ENCODE measurements at places on chromosomes 7 and 10. TPM values are rescaled to one million over a fixed set of nuclear protein-coding genes. Genes with fewer than 3 reads are reported as not detected.

GRCh38 chr7:88490874-88491273 lies 184.2 kb upstream of the STEAP4 start:
- no peak for DNase-seq

DNA sequence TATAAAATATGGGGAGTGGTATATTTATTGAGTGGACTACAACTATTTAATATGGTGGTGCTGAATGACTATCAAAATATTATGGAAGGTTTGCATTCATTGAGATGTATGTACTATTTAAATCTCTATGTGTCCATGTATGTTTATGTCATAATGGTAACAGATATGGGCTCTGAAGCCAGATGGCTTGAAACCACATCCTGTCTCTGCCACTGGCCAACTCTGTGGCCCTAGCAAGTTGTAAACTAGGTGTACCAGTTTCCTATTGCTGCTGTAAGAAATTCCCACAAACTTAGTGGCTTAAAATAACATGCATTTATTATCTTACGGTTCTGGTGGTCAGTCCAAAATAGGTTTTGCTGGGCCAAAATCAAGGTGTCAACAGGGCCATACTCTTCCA lies 198.1 kb upstream of the NFE2L3 start:
- no peak for DNase-seq

DNA sequence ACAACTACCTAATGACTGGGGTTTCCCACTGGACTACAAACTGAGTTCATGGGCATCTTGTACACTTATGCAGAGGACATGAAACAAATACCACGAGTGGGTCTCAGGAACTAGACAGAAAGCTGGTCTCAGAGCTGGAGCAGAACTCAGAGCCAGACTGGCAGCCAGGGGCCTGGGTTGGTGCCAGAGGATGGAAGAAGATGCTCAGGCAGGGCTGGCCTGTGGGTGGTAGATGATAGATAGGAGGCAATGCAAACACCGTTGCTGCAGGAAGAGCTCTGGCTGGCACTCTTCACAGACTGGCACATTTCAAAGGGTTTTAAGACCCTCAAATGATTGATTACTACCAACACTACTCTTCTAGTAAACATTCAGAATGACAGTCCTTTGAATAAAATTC lies 28.8 kb downstream of the ENO4 start:
- DNase-seq: no peak

- DNase-seq: no peak
Measured at GRCh38 chr7:123652406-123652805, 3.3 kb upstream of the LMOD2 start.

GRCh38 chr10:46992803-46993561 lies 81.8 kb downstream of the PTPN20 start:
- DNase-seq: peak; percentile 45

DNA sequence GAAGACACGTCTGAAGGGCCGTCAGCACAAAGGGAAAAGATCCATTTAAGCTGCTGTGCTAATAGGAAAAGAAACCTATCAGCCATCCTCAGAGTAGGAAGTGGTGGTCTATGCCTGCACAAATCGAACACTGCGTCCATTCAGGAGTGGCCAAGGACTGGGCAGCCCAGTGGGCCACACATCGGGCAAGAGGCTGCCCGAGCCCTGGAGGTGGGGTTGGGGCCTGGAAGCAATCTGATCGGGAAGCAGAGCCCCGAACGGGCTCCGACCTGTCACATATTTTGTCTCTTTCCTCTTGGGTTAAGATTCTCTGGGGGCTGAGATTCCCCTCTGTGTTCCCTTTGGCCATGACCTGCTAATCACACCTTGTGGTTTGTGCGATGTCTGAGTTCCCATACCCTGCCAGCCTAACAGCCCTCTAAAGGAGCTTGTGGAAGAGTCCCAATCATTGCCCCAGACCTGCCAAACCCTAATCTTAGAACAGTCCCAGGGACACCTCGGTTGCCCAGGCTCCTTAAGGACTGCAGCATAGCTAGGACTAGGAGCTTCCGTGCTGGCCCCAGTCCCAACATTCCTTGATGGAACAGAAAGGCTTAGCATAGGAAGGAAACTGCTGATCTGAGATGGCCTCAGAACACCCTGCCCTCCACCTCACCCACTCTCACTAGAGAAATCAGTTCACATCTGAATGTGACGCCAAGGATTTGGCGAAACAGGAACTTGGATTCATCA lies 77.9 kb upstream of the SAMD8 start:
- no peak for DNase-seq

- DNase-seq: no peak
Measured at GRCh38 chr10:3067118-3067858, at the start of gene PFKP. PFKP (plus strand) TSS chr10:3067548; CDS start chr10:3067596, 48 bp downstream.

- no peak for DNase-seq
Measured at GRCh38 chr10:60374836-60375235, 14.8 kb downstream of the ANK3 start.

GRCh38 chr10:87066178-87066577 lies 28.5 kb downstream of the GLUD1 start:
- DNase-seq: no peak

DNA sequence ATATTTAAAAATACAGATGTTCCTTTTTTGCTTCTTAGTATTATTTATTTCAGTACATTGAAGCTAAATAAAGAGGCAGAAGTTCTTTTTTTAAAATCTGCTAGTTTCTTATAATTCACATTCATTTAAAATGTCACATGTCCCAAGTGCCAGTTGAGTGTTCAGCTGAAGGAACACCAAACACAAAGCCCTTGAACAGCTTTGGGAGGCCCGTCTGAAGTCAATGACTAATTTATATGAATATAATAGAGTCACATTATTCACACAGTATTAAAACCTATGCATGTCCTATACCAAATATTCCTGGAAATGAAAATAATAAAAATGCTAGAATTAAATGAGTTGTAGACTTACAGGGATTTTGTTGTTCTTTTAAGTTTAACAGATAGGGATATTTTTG lies 70.3 kb downstream of the GNAI1 start:
- DNase-seq: no peak

DNA sequence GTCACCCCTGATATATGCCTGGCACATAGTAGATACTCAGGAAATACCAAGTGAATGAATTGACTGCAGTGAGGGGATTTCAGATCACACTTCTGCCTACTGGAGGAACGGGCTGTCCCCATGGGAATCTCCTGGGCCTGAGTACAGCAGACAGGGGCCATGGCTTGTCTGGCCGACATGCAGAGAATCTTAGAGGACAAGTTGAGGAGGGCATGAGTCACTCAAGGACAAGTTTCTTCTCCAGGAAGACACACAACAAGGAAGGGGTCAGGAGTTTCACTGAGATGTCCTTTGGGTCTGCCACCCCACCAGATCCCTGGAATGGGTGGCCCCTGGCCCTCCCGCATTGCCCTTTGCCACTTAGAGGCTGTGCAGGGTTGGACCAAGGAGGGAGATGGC lies 20.7 kb downstream of the PLPP4 start:
- DNase-seq: no peak

DNA sequence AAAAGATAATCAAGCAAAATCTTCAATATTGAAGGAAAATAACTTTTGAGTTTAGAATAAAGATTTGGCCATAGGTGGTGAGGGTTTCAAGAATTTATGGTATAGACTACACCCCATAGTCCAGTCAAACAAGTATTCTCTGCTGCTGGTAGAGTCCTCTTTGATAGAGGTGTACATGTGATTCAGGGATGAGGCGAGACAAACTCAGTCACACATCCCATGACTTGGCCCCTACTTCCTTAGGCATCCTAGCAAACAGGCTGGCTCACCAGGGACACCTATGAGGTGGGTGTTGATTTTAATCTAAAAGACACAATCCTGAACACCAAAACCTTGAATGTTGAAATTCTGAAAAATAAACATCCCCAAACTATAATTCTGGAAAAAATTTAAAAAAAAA lies 78.1 kb upstream of the SLC25A13 start:
- no peak for DNase-seq

- DNase-seq: no peak
Measured at GRCh38 chr10:50604049-50604640, 19.6 kb downstream of the SGMS1 start.

- DNase-seq: no peak
Measured at GRCh38 chr10:100687143-100688003, 58.0 kb upstream of the PAX2 start.

GRCh38 chr10:104322416-104322782 lies 15.9 kb downstream of the ITPRIP start:
- DNase-seq: no peak

DNA sequence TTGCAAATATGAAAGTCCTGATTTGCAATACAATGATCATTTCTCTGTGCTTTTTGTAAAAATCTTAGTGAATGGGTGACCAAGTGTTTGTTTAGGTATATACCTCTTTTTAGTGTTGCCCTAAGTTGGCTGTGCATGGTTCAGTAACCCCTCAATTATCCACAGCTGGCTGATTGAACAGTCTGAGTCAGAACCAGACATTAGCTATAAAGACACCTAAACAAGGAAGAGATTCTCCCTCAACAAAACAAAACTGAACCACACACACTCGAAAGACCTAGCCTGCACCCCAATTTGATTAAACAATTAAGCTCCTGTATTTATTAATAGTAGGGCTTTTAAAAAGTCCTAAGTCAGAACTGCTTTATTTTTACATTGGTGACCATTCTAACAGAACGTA lies 2.8 kb downstream of the RSBN1L start:
- DNase-seq: no peak

LBX1 gene
- total RNA-seq: not detected

HYAL4 gene
- total RNA-seq: not detected

POR gene
- 120 TPM for total RNA-seq

AKR1B1 gene
- 56.8 TPM for total RNA-seq

OR2A25 gene
- not detected for total RNA-seq

ZEB1 gene
- total RNA-seq: 3.4 TPM

CALML3 gene
- not detected for total RNA-seq

UNCX gene
- not detected for total RNA-seq

AHCYL2 gene
- 17.0 TPM for total RNA-seq

CNPY1 gene
- total RNA-seq: not detected

UCMA gene
- total RNA-seq: not detected
